NCI-H226 (cell line): ENCODE measurements at places on chromosomes 7 and 10.

GRCh38 chr10:118511711-118512110, 83.7 kb downstream of the PRLHR start:
- DNase-seq, result no peak

- peak; percentile 41 for DNase-seq
Measured at GRCh38 chr7:99386584-99387238, 12.2 kb downstream of the ARPC1B start.

- DNase-seq, result no peak
Measured at GRCh38 chr10:102814453-102814871, 22.8 kb downstream of the CYP17A1 start.

- no peak for DNase-seq
Measured at GRCh38 chr10:130915065-130915464, 396.5 kb downstream of the TCERG1L start.

- DNase-seq, result no peak
Measured at GRCh38 chr7:80624763-80625162, 13.7 kb upstream of the CD36 start.

GRCh38 chr10:25556457-25556856, 377.6 kb upstream of the MYO3A start:
- peak; percentile 90 for DNase-seq

DNA sequence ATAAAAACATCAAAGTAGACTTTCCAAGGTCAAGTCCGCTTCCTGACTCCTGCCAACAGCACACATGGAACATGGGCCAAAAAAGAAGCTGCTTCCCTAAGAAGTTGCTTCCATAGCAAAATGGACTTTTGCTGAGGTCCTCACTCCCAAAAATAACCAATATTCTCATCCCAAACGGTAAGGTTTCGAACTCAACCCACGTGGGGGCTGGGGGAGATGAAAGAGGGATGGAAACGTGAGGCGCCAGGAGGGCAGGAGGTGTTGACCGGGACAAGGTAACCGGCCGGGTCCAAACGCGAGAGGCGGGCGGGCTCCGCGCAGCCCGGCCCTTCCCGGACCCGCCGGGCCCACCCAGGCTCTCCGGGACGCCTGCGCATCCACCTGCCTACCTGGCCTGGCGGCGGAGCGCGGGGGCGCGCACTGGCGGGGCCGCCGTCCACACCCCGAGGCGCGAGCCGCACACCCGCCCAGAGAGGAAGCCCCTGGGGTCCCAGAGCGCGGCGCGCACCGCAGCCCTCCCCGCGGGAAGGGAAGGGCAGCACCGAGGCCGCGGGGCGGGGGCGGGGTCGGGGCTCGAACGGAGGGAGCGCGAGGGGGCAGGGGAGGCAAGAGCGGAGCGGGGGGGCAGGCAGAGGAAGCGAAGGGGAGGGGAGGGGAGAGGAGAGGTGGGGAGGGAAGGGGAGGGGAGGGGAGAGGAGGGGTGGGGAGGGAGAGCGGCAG, 742 bp downstream of the LMBR1 start:
- peak; percentile 28 for DNase-seq

DNA sequence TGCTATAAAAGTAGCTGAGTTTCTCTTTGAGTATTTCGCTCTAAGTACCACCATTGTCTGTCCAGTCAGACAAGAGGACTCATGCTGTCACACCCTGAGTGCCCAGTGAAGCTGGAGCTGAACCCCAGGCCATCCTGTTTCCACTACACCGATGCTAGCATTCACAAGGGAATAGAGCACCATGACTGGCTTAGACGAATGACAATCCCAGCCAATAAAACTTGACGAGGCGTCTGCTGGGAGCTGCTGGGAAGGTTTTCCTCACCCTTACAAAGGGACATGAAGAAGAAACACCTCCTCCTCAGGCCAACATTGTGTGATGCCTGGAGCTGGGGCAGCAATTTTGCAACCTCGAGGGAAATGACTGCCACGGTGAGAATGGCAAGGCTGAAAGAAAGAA, 17.5 kb upstream of the SLIT1 start:
- no peak for DNase-seq

GRCh38 chr7:17962652-17963051, 22.4 kb upstream of the SNX13 start:
- DNase-seq, result no peak

DNA sequence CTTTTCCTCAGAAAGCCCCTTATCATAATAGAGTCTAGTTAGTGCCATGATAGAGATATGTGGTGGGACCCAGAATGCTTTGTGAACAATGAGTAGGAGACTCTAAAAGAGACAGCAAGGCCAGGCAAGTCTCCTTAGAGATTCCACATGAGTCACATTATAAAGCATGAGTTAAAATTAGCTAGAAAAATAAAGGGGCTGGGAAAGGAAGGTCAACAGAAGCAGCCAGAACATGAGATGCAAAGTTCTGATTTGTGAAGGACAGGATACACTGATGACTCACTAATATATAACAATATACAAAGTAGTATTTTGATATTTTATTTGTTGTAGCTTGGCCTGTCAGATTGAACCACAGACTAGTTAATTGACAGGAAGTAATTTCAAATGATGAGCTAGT, 25.3 kb upstream of the SNX13 start:
- peak; percentile 44 for DNase-seq

DNA sequence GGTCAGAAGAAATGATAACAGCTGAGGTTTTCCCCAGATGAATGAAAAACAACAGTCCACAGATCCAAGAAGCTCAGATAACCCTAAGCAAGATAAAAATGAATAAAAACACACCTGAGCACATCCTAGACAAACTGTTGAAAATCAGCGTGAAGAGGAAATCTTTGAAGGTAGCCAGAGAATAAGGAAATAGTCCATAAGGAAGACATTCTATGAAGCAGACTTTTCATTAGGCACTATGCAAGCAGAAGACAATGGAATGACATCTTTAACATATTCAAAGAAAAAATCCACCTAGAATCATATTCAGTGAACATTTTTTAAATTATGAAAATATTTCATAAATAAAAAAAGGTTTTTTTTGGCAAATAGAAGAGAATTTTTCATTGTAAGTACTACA, 15.1 kb upstream of the IL15RA start:
- no peak for DNase-seq
